ENCODE measurements at places on chromosomes 2 and 18.

DNA sequence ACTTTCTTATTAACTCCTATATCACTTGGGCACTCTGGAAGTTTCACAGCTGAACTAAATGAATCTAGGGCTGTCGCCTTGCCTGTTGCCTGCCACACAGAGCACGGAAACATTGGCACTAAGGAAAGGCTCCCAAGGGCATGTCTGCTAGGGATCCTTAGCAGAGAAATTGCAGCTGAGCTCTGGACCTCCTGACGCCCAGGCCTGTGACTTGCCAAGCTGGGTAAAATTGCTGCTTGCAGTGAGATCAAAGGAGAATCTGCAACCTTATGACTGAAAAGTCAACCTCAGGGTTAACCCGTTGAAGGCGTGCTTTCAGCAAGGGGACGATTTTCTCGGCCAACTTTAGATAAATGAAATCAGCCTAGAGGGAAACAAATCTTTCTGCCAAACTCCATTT is 189.8 kb downstream of the NCK2 start:
- DNase-seq, result no peak

- no peak for DNase-seq
Measured at GRCh38 chr18:74530584-74530862, 3.8 kb upstream of the CNDP1 start.

- DNase-seq, result no peak
Measured at GRCh38 chr2:159064446-159065301, 96.2 kb downstream of the TANC1 start.

DNA sequence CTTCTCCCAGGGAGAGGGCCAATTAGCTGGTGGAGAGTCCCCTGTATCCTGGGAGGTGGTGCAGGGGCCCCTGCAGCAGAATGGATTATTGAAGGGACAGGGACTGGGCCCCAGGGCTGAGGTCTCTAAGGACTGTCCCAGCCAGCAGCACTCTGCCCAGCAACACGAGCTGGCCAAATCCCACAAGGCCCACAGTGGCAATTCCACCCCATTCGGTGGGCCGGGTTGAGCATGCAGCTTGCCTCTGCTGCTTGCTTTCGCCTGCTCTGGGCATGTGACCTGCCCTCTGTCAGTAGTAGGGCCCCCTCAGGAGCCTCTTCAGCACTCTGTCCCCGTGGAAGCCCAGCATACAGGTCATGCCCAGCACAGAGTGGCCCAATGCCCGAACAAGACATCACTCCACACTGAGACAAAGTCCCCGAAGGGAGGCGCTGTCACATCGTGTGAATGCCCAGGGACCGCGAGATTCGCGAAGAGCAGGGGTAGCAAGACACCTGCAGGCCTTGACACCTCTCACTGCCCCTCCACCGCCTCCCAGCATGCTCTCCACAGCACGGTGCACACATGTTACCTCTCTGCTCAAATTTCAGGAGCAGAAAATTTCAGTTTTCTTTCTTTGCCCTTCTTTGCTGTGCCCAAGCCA is 65.4 kb downstream of the CRACDL start:
- DNase-seq, result no peak

DNA sequence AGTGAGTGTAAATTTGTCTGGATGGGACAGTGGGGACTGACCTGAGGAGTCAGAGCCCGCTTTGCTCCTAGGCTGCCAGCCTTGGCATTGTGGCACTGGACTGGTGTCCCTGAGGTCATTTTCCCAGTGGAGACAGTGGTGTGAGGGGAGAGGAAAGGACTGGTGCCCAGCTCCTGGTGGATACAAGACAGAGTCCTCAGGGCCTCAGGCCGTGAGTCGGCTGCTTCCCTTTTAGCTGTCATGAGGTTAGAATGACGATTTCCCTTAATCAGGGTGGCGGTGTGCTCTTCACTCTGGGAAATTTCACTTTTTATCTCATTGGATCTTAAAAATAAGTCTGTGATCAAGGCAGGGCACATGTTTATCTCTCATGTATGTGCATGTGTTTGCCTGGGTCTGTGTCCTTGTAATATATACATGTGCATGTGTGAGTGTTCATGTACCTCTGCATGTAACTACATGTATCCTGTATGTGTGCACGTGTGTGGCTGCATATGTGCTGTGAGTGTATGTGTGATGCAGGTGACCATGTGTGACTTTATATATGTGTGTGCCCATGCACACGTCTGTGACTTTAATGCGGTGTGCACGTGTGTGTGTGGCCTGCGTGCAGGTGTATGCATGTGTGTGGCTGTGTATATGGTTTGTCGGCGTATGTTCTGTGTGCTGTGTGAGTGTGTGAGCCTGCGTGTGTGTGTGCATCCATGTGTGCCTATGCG is 55.7 kb downstream of the GLI2 start:
- DNase-seq, result no peak

GRCh38 chr18:55034742-55035141 is 75.5 kb upstream of the CCDC68 start:
- DNase-seq, result no peak

DNA sequence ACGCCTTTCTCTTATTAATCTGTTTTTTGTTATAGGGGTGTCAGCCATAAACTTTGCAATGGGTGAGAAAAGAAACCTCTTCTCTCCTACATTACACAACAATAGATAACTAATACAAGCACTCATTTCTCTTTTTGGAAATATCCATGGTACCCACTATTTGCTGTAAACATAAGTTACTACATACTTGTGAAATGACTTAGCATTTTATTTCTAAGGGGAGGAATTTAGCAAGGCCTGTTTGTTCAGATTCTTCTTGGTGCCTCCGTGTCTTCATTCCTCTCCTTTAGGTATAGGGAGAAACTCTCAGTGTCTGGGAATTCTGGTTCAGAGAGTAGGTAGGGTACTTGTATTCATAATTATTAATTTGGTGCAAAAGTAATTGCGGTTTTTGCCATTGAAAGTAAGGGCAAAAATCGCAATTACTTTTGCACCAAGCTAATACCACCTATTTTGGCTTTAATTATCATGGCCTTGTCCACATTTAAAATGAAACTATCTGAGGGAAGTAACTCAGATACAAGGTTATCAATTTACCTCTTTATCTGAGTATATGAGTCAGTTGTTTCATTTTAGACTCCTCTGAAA is 134.8 kb downstream of the MREG start:
- no peak for DNase-seq

DNA sequence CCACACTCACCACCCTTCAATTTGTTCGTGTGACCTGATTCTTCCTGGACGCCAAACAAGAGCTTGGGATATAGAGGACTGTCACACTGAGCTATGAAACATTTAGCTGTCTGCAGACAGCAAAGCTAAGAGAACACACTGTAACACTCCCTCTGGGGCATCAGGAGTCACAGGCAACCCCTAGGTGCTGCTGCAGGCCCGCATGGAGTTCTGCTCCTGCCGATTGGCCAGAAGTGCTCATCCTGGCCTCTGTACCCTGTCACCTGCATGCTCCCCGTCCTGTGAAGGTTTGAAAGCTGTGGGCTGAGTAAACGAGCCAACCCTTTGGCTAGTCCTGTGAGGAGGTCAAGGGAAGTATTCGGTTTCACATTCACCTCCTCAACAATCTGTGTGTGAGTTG is 73.7 kb downstream of the PDK1 start:
- no peak for DNase-seq

- no peak for DNase-seq
Measured at GRCh38 chr2:27356056-27356381, 545 bp downstream of the GTF3C2 start.

Measured in stimulated activated CD8-positive, alpha-beta memory T cell treated with anti-CD3 and anti-CD28 coated beads, Interleukin-15, amount 100 ng/mL, for 24 hours (primary cell).